ENCODE measurements at places on chromosomes 4 and X.

- DNase-seq = no peak
Observed at GRCh38 chr4:5561286-5561685, 147.1 kb downstream of the EVC2 start.

- DNase-seq = no peak
Observed at GRCh38 chrX:13658602-13659001, 5.7 kb downstream of the TCEANC start.

DNA sequence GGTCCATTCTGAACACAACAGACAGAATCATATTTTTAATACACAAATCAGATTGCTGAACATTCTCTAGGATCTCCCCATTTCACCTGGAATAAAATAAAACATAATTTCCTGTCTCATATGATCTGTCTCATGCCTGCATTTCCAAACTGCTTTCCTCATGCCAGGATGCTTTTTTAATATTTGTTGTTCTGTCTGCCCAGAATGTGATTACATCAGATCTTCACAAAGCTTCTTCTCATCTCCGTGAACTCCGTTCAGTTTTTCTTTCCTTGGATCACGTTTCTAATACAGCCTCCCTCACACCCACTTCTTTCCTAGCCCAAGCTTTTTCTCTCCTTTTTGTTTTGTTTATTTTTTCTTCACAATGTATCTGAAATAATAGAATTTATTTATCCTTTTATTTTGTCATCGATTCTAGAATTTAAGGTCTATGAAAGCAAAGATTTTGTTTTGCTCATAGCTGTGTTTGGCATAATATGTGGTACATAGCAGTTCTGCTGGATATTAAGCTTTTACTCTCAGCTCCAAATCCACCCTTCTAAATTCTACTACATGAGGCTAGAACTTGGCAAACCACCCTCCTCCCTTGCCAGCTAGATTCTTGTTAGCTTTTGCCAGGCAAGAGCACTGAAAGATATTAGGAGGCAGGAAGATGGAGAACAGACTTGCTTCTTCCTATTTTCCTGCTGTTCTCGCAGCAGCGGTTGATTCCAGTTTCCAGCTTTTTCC lies 165.5 kb upstream of the SLIT2 start:
- DNase-seq = no peak

DNA sequence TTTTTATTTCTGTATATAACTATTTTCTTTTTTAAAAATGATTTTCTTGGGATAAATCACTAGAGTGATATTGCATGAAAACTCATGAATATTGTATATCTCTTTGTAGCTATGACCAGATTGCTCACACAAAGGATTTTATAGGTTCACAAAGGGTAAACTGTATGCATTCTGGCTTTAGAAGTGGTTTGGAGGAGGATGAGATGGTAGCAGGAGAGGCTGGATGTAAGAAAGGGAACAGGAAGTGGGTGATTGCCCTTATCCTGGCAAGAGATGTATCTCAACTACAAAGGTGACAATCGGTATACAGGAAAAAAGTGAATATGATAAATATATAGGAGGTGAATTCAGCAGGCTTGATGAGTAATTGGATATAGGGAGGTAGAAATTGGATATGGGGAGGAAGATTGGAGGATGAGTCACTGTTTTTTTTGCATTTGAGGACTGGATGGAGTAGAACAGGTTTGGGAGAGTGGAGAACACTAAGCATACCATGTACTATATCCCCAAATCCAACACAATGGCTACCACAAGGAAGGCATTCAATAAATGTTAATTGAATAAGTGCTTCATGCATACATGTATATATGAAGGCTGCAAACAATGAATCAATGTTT lies 9.9 kb downstream of the FGG start:
- DNase-seq = no peak

DNA sequence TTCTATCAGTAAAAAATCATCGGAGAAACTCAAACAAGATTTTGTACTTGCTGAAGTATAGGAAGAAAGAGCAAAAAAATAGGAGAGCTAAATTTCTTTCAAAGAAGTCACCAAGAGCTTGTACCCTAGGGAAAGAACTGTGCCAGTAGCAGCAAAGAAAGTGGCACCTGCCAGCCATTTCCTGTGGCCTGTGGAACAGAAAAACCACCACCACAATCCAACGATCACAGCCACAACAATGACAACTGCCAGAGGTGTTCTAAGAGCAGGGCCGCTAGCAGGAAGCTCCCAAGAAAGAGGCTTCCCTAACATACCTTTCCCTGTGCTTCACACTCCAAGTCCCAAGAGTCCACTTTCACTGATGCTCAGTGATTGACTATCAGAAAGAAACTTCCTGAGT lies 266.1 kb upstream of the GPC4 start:
- no peak for DNase-seq

- no peak for DNase-seq
Observed at GRCh38 chrX:136752796-136753195, 27.9 kb downstream of the ARHGEF6 start.

GRCh38 chr4:20528508-20528907 lies 171.8 kb upstream of the PACRGL start:
- DNase-seq = no peak

GRCh38 chr4:70298051-70298450 lies 36.7 kb upstream of the CABS1 start:
- no peak for DNase-seq

DNA sequence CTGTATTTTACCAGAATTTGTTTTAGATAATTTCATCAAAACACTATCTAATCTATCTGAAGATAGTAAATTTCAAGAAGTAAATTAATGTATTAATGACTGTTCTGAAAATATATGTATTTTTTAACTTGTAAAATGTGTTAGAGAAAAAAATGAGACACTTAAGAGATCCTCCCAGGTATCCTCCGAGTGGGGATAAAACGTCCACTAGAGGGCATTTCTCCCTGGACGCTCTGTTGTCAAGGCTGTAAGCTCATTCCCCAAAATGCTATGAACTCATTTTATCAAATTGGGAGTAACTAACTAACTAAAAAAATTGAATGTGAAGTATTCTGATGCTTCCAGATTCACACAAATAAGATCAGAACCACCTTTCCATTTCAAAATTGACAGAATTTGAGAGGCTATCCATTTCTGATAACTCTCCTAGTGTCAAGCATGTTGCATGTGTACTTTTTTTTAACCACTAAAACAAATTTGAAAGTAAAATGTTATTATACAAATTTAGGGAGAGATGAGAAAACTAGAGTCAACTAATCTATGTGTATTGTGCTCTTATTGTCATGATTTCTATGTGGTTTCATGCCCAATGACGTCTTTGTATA lies 337.3 kb upstream of the HS3ST1 start:
- no peak for DNase-seq
